ENCODE measurements at places on chromosomes 2 and 18.

DNA sequence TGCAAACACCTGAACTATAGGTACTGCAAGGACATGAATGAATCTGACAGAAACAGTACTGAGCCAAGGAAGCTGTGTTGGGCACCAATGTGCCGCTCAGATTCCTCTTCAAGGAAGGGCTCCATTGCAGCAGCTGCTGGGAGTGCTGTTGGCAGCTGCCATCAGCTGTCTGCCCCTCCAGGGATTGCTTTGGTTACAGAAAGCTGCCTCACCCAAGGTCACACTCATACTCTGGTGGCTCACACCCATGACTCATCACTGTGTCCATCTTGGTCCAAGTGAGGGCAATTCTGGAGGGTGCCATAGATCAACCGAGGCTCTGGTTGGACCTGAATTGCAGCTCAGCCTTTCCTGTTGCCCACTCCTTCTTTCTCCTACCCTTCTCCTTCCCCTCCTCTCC, 24.4 kb upstream of the TRPM8 start:
- DNase-seq, result no peak

GRCh38 chr2:154375579-154375931, 322.9 kb upstream of the KCNJ3 start:
- DNase-seq, result peak; percentile 0

GRCh38 chr2:28239207-28239606, 153.5 kb upstream of the FOSL2 start:
- DNase-seq, result no peak

DNA sequence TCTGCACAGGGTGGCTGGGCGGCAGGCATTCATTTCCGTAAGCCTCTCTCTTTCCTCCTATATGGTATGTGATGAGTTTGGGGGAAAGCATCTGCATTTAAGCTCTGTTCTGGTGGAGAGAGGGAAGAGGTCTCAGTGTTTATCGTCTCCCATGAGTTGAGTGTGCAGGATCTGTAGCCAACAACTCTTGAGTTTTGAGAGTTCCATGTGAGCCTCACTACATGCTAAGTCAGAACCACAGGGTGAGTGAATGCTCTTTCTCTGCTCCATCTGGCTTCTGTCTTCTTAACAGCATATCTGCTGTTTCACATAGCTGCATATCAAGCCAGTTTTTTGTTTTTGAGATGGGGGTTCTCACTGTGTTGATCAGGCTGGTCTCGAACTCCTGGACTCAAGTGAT, 22.7 kb downstream of the RAB31 start:
- no peak for DNase-seq

- no peak for DNase-seq
Measured at GRCh38 chr2:112776113-112776512, 8.2 kb downstream of the IL1A start.

DNA sequence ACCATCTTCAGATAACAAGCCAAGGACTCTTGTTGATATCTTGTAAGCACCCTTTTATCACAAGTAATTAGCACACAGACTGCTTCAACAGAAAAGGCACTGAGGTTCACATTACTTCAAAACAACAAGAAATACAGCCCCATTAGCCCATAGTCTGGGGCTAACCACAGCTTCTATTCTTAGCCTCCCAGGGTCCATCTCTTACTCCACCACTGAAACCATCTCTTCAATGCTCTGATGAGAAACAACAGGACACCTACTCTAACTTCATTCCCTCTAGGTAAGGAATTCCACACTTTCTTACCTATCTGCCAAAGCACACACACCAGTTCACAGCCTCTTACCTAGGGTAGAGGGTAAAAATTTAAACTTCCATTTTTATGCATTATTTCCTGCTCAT, 26.4 kb upstream of the CYTIP start:
- no peak for DNase-seq

GRCh38 chr2:121147766-121148165, 137.2 kb downstream of the TFCP2L1 start:
- no peak for DNase-seq

DNA sequence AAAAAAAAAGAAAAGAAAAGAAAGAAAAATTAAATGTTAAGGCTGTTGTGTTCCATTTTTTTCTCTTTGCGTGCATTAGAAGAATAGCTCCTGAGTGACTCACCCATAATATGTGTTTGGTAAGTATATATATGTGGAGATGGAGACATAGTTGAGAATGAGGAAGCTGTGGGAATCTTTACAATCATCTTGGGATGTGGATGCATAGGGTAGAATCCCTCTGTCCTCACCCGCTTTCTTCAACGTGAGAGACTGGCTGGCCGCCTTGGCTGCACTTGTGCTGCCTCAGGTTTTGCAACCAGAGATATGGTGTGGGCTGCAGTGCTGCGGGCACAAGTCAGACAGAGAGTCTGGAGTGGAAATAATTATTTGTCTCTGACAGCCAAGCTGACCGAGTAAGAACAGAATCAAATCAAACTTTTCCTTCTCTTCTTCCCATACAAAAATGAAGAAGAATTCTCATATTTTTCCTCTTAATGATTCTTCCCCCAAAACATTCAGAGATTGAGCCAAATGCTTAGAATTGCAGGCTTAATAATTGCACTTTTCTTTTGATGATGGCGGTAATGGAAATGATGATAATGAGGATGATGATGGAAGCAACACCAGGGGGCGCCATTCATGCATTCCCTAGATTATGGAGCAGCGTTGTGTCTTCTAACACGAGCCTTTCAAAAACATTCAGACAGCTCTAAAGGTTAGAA, 48.5 kb downstream of the SERPINB7 start:
- no peak for DNase-seq

GRCh38 chr18:23719634-23720201, 30.5 kb downstream of the LAMA3 start:
- peak; percentile 87 for DNase-seq

DNA sequence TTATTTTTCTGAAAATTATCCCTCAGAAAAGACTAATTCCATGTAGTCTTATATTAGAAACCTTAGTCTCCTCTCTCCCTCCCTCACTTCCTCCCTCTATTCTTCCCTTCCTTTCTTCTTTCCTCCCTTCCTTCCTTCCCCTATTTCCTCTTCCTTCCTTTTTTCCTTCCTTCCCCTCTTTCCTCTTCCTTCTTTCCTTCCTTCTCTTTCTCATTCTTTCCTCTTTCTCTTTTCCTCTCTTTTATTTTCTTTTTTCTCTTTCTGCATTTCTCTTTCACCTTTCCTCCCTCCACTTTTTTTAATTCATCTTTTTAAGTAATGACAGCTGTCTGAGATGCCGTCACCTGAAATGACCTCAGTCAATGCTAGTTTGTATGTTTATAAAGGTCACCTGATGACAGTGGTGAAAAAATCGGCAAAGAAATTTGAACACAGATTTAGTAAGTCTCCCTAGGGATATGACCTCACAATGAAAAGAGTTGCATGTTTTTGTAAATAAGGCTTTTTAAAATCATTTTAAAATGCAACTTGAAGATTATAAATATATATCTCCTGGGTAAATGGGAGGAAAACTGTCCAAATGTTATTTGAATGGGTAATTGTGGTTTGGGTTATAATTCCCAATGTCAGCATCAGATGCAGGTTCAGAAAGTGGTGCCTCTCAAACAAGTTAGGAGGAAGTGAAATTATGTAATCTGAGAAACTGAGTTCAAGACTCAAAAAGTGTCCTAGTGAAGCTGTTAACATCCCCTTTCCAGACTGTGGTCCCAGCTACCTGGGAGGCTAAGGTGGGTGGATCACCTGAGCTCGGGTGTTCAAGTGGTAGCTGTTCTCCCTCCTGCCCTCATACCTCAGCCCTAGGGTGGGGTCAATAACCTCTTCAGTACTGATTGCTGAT, 90.3 kb upstream of the ST3GAL5 start:
- DNase-seq, result no peak

DNA sequence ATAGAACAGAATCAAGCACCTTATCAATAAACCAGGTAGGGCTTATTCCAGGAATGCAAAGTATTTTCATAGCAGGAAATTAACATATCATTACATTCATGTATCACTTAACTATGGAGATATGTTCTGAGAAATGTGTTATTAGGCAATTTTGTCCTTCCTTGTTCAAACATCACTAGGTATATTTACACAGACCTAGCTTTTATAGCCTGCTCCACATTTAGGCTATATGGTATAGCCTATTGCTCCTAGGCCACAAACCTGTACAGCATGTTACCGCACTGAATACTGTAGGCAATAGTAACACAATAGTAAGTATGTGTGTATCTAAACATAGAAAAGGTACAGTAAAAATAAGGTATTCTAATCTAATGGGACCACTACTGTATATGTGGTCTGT, 82.8 kb upstream of the KCTD1 start:
- no peak for DNase-seq

- no peak for DNase-seq
Measured at GRCh38 chr2:832635-833034, 118.0 kb upstream of the SNTG2 start.

DNA sequence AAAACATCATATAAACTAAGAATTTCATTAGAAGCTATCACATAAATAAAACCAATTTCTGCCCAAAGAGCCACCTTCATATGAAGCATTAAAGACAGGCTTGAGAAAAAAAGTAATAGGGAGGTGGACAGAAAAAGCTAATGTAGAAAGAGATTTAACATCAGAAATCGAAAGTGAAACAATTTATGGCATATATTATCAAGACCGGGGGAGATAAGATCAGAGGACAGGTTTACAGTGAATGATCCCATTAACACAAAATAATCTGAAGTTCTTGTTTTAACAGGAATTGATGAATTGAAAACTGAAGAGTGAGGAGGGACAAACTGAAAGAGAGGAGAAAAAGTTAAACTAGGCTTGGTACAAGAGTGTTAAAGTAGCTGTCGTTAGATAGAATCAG, 786.3 kb upstream of the FSHR start:
- DNase-seq, result no peak
